Activated CD4-positive, alpha-beta T cell treated with anti-CD3 and anti-CD28 coated beads, Interleukin-2, amount 50 U/mL, for 4 hours (primary cell): ENCODE measurements at places on chromosomes 1 and 21.

DNA sequence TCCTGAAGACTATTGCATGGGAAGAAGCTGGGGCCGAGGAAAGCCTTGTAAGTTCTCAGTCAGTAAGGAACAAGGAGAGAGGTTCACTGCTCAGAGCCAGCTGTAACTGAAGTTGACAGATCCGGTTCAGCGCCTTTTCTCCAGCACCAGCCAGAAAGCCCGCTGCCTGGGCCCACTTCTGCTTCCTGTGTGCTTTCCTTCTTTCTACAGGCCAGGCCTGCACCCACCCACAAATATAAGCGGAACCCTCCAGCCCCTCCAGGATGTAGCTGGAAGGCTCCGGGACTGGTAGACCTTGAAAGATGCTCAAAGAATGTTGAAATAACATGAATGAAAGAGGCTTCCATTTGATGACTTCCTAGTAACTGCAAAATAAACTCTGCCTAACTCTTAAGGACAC is 38.8 kb downstream of the PARP1 start:
- no peak for DNase-seq

DNA sequence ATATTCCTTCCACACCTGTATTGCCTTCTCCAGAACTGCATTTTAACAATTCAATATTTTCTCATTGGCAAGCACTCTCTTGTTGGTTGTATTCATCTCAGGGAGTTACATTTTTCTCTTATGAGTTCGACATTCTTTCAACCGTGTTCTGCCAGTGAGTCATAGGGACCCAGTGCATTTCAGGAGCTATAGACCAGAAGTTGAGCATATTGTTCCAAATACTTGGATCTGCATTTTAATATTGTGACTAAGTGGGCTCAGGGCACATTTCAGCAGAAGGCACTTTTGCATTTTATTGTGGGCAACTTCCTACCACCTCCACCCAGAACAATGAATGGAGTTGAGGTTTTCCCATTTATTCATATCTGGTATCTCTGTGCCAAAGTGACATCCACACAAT is 132.8 kb downstream of the TNFSF18 start:
- no peak for DNase-seq

DNA sequence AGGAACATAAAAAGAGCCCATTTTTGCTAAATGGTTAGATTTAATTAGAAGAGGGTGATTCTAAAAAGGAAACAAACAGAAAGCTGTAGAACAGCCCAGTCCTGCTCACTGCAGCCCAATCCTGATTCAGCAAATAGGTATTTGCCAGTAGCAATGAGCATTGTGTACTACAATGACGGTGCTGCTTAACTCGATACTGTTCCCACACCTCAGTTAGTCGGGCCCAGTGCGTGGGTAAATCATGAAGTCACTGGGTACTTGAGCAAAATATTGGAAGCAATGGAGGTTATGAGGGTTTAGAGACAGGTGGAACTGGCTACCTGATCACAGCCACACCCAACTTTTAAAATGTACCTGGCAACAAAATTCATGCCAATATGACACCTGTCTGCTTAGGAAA is 101.5 kb upstream of the ADGRL2 start:
- DNase-seq = no peak

DNA sequence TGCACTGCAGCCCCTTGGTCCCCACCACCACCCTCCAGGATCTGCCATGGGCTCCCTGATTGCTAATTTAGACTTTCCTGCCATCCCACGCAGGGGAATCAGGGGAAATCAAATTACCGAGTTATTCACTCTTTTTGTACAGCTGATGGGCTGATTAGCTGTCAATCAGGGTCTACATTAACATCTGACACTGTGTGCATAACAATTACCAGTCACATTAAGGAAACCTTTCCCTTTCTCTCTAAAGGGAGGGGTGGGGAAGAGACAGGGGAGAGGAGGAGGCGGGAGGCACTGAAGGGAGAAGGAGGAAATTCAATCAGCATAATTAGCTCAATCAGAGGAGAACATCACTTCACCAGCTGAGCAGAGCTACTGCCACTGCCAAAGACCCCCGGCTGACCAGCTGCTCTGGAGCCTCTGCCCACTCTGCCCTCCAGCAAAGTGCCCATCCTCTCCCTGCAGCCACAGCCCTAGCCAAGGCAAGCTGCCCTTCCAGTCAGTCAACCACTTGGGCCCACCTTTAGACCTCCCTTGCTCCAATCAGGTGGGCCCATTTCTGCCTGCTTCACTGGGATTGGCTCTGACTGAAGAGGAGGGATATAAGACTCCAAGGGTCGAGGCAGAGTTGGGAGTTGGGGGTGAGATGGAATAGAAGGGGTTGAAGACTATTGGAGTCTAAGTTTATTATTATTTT is 199.3 kb upstream of the ZC3H12A start:
- no peak for DNase-seq

DNA sequence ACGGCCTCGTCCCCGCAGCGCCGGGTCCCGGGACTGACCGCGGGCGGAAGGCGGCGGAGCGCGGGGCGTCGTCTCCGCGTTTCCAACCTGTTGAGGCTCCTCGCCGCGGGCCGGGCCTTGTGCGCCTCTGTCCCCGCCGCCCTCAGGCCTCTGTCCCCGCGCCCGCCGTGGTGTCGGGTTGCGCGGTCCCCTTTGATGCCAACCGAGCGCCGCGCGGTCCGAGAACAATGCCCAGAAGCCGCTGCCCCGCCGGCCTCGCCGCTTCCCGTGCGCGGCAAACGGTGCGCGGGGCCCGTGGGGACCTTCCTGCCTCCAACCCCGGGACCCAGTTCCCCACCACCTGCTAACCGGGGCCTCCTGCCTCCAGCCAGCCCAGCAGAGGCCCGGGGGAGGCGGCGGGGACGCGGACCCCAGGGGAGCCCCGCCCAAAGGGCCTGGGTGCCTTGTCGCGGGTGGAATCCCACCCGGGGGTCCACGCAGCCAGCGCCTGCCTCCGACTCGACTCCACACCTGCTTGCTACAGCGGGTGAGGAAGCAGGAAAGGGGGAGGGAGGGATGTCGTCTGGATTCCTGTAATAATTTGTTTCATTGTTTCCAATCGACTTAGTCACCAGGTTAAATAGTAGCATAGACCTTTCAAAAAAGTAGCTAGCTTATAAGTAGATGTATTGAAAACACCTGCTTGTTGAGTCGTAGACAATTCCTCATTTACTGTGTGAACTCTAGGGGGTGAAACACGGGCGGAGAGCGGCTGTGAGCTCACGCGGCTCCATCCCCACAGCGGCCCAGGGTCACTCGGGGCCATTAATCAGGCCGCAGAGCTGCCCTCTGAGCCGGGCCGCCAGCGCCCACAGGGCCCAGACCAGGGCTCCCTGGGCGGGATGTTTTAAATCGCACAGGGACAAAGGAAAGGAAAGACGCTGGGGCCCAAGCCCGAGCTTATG is 1.1 kb downstream of the COL18A1 start:
- peak; percentile 15 for DNase-seq

- DNase-seq = no peak
Measured at GRCh38 chr1:113860891-113861290, 10.6 kb downstream of the PTPN22 start.

DNA sequence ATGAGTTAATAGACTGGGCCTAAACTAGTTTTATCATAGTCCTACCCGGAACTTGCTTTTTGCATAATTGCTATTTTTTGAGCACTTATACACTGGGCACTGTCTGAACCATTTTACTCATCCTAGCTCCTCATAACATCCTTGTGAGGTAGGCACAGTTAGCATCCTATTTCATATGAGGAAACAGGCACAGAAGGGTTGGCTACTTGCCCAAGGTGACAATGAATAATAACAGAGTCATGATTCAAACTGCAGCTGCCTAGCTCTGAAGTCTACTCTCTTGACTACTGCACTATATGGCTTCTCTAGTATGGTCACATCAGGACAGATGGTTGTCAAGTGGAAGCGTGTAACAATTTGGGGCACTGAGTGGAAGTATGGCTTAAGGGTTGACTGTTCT is 18.2 kb upstream of the RC3H1 start:
- no peak for DNase-seq

- DNase-seq = no peak
Measured at GRCh38 chr1:220843481-220844011, 35.7 kb upstream of the HLX start.

GRCh38 chr1:211340622-211341507 is 14.2 kb downstream of the TRAF5 start:
- no peak for DNase-seq

GRCh38 chr1:54884768-54885167 is 2.2 kb downstream of the DHCR24 start:
- no peak for DNase-seq

GRCh38 chr1:26767714-26768113 is 20.0 kb upstream of the PIGV start:
- no peak for DNase-seq

DNA sequence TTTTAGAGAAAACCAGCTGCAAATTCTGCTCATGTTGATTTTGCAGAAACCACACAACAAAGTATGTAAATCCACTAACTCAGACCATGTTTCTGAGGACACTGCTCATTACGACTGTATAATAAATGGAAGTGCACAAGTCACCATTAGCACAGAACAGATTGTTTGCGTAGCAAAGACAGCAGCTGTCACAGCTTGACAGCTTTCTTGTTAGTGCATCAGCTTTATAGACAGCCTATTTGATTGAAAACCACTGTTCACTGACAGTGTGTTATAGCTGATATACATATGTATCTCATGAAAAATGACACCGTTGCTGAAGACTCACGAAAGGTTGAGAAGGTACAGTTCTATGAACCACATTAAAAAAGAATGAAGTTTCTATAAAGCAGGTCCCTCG is 560.2 kb upstream of the ZRANB2 start:
- DNase-seq = no peak

GRCh38 chr1:177973585-177973984 is 3.7 kb upstream of the SEC16B start:
- no peak for DNase-seq

- no peak for DNase-seq
Measured at GRCh38 chr1:17239420-17239819, 9.5 kb upstream of the PADI3 start.

DNA sequence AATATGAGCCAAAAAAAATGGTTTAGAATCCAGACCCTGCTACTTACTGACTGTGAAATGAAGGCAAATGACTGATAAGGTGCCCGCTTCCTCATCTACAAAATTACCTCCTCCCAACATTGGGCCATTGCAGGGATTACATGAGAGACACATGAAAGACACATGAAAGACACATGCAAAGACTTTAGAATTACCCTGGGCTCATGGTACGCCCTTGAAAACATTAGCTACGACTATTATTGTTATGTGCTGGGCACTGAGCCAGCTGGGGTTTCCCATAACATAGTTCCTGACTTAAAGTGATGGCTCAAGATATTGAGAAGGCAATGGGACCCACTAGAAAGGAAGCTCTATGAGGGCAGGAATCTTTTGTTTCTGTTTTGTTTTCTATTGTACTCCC is 43.7 kb upstream of the KANK4 start:
- DNase-seq = no peak

DNA sequence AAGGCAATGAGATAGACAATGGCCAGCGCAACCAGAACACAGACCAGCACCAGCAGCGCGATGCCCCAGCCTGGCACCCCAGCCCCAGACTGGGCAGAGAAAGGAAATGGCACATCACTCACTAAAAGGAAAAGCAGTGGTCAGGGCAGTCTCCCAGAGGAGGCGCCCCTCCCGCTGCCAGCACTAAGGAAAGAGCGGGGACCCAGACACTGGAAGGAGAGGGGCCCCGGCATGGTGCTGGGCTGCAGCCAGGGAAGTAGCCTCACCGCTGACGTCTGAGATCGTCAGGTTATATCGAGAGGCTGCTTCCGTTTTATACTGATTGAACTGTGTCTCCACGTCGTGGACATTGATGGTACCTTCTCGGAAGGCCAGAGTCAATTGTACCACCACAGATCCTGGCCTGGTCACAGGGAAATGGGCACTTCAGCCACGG is 13.8 kb downstream of the TRIM46 start:
- DNase-seq = no peak

- no peak for DNase-seq
Measured at GRCh38 chr1:199878823-199879222, 148.7 kb upstream of the NR5A2 start.

GRCh38 chr1:28045777-28046176 is 42.6 kb downstream of the EYA3 start:
- DNase-seq = no peak

DNA sequence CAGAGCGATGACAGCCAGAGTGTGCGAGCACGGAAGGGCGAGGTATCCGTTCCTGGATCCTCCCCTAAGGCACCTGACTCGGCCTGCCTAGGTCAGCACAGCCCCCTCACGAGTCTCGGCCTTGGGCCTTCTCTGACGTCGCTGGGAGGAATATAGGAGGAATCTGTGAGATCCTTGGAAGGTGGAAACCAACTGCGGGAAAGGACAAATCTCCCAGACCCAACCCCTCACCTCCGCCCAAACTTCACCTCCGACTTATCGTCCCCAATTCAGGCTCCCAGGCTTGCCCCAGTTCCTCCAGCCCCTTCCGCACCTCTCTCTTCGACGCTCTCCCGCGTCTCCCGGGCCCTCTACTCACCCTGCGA is 494 bp downstream of the APH1A start:
- DNase-seq = peak; percentile 15

GRCh38 chr1:2969845-2970291 is 51.4 kb upstream of the ACTRT2 start:
- DNase-seq = no peak

GRCh38 chr1:18332576-18332975 is 148.2 kb upstream of the KLHDC7A start:
- no peak for DNase-seq

DNA sequence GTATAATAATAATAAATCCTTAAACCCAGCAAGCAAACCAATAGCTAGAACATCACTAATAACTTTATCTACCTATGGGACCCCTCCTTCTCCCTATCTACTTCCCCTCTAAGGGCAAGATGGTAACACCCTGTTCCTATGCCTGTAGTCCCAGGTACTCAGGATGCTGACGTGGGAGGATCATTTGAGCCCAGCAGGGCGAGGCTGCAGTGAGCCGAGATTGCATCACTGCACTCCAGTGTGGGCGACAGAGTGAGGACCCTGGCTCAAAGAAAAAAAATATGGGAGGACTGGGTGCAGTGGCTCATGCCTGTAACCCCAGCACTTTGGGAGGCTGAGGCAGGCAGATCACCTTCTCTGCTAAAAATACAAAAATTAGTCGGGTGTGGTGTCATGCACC is 143.1 kb upstream of the SLC45A1 start:
- no peak for DNase-seq

DNA sequence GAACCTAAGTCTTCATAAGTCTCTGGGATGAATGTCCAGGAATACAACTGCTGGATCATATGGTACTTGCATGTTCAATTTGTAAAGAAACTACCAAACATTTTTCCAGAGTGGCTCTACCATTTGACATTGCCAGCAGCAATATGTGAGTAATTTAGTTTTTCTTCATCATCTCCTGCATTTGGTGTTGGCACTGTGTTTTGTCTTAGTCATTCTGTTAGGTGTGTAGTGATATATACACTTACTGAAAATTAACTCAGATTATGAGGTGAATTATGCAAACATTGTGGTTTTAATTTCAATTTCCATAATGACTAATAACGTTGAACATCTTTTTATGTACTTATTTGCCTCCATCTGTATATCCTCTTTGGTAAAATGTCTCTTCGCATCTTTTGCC is 138.7 kb downstream of the LRRC40 start:
- DNase-seq = no peak

GRCh38 chr1:928825-929661 is 5.3 kb downstream of the SAMD11 start:
- no peak for DNase-seq
